ENCODE measurements at places on chromosomes 2 and 18.

- DNase-seq = no peak
Measured at GRCh38 chr2:161085149-161085548, 75.1 kb upstream of the TANK start.

GRCh38 chr2:177501186-177501585, 108.6 kb downstream of the AGPS start:
- DNase-seq = no peak

DNA sequence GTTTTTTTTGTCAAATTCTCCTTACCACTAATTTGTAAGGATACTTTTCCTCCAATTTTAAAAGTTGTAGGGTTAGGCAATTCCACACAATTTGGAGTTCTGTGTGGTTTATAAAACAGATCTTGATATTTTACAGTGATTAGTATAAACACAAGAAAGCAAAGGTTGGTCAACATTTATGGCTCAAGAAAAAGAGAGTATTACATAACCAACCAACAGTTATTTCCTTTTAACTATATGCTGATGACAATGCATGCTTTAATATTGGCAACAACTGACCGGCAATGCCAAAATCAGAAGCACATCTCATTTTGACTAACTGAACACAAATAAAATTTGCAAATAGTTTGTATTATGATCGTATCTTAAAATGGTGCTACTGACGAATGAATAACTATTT, 137.2 kb downstream of the CDH2 start:
- no peak for DNase-seq

- no peak for DNase-seq
Measured at GRCh38 chr2:204583773-204584172, 38.5 kb downstream of the PARD3B start.

DNA sequence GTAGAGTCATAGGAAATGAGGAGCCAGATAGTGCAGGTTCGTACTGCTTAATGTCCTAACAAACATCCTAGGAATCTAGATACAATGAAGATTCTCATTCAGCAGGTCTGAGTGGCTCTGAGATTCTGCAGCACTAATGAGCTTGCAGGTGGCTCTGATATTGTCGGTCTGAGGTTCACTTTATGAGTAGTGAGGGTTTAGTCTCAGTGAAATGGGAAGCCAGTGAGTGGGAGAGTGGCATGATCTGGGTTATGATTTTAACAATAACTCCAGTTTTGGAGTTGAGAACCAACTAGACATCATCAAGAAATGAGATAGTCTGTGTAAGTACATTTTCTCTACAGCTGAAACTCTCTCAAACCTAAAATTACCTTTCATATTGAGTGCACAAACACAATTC, 166.8 kb upstream of the SP5 start:
- no peak for DNase-seq

DNA sequence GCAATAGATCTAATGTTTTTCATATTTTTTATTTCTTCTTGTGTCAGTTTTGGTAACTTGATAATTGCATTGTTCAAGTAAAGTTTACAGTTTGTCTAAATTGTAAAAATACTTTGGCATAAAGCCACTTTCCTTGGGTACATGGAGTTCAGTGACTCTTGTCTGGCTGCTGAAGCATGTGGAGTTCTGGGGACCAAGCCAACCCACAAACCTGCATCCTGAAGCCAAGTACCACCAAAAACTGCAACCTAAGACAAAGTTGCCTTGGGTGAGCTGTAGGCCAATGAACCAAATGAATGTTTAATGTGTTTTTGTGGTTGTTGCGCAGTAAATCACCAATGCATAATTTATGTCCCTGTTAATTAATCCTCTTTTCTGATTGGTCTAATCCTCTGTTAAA, 872.6 kb downstream of the BCL11A start:
- no peak for DNase-seq

DNA sequence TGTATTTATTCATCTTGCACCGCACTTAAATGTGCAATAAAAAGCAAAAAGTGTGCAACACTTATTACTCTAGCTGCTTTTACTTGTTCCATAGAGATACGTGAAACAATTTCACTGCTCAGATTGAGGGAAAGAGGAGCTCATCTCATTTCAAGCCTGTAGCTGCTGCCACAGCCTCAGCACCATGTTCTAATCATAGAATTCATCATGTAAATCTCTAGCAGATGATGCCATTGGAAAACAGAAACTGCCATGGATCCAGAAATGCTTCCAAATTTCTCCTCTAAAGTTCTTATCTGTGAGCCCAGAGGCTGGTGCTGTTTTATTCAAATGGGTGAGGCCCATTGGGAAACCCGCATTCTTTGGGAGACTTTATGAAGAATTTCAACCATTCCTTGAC, 2.0 kb downstream of the CDC42EP3 start:
- DNase-seq = no peak

- DNase-seq = no peak
Measured at GRCh38 chr2:177243476-177243875, 21.1 kb downstream of the NFE2L2 start.

- no peak for DNase-seq
Measured at GRCh38 chr2:19979932-19980331, 10.0 kb downstream of the WDR35 start.

- no peak for DNase-seq
Measured at GRCh38 chr2:237205043-237205541, 119.4 kb downstream of the COPS8 start.

- no peak for DNase-seq
Measured at GRCh38 chr2:140747090-140747489, 1383.7 kb downstream of the LRP1B start.

DNA sequence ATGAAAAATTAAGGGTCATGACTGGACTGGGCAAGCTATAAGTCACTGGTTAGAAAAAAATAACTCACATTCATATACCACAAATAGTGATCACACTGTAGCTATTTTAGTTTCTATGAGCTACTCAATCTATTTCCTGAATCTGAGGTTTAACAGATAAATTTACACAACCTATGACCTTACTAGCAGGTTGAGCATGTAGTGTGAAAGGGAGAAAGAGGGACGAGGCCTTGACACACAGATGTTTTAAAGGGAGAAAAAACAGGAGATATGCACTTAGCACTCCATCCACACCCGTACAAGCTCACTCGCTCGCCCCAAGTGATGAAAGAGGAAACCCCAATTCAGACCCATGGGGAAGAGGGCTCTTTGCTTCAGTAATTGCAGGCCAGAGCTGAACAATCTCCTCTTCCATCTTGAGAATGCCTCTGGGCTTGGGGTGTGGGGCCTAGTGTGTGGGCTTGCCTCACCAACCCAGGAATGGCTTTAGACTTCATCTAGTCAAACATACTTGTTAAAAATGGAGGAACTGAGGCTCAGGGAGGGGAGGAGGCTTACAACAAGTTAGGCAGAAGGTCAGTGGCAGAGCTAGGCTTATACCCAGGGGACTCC, 10.7 kb downstream of the CYRIA start:
- DNase-seq = no peak

DNA sequence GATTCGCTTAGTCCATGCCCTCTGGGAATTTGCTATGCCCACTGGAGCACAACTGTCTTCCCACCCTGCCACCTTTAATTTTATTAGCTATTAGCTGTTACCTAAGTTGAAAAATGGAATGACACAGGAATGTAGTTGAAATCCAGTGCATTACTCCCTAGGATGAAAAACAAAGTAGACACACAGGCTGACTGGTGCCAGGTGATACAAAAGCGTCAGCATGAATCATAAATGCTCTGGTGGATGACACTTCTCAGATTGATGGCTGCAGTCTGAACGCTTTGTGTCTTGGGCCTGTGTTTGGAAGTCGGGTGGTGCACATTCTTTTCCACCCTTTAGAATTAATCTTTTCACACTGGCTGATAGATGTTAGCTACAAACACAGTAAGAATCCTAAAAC, 802.0 kb downstream of the DCC start:
- no peak for DNase-seq

GRCh38 chr2:102005989-102006885, 14.5 kb downstream of the IL1R2 start:
- DNase-seq = no peak

DNA sequence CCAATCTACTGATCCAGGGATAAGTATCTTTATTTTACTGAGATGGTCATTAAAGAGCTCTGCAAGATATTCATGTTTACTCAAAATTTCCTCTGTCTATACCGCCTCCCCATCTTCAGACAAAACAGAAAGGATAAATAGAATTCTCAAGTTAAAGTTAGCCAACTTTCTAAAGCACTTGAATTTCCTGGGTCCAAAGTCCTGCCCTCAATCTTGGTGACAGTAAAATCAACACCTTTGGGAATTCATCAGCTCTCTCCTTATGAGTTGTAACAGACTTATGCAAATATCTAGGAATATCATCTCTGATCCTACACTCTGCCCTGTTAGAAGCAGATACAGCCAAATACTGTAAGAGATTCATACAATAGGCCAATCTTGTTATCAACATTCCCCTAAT, 122.5 kb upstream of the HAAO start:
- no peak for DNase-seq

DNA sequence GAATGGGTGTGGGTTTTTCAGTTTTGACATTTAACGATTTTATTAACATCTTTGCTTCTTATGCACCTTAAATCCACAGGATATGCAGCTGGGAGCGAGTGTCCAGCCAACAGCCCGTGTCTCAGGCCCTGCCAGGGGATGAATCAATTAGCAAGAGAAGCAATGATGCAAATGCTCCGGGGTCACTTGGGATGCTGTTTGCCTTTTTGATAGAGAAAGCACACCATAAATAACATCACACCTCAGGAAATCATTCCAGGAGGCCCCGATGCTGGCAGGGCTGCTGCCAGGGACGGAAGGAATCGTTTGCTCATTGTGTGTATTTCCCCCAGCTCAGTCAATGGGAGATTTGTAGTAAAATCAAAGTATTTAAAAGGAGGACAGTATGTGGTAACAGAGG, 394.0 kb upstream of the HNRNPA3 start:
- no peak for DNase-seq

DNA sequence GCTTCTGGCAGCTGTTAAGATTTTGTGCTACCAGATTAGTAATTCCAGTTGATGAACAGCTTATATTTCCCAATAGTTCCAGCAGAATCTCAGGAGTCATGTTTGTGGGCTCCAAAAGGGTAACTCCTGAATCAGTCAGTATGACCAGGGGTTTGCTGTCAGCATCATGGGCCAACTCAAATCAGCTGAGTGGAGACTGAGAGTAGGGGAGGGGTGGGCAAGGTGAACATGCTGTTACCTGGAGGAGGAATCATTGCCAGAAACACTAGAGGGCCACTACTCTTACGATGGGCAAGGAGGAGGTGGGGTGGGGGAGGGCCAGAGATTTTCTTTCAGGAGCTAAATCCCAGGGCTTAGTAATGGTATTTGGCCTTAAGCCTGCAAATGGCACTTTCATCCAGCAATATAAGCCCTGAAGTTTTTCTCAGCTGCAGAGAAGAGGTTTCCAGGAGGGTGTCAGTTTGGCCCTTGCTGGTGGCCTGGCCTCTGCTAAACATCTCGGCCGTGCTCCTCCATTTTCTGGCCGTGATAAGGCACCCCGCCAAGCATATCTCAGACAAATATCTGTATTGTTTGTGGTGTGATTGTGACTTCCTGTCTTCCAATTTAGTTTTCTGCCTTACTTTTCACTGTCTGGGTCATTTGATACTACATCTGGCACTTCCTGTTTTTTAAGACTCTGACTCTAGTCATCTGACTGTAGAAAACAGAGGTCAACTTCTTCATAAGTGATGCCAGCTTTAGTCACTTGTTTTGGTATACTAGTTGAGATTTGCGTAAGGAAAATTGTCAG, 120.5 kb upstream of the CXCR4 start:
- DNase-seq = peak; percentile 8

GRCh38 chr2:110905217-110905616, 172.8 kb downstream of the ACOXL start:
- DNase-seq = no peak

GRCh38 chr2:70029814-70030409, 57.4 kb upstream of the PCBP1 start:
- no peak for DNase-seq

DNA sequence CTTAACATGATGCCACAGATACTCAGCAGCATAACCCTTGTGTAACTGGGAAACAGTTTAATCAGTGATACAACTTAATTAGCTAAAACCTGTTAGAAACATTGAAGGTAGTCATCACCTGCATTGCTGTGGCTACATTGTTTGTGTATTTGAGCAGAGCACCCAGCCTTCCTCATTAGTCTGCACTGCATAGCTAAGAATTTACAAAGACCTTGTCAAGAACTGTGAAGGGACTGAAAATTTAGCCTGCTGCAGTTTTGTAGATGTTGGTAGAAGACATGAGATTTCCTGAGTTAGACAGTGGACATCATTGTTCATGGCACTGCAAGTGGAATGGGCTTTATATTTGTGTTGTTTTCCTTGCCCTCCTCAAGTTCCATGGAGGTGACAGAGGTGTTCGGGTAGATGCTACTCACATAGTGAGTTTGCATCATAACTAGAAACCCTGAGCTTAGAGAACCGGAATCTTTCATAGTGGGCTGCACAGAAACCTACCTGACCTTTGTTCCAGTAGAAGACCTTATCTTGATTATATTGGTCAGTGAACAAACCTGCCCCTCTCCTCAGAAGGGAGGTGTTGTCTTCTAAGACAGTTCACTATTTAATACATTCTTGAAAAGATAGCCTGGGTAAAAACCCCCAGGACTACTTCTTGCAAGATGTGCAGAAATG, 12.5 kb downstream of the VAPA start:
- no peak for DNase-seq

DNA sequence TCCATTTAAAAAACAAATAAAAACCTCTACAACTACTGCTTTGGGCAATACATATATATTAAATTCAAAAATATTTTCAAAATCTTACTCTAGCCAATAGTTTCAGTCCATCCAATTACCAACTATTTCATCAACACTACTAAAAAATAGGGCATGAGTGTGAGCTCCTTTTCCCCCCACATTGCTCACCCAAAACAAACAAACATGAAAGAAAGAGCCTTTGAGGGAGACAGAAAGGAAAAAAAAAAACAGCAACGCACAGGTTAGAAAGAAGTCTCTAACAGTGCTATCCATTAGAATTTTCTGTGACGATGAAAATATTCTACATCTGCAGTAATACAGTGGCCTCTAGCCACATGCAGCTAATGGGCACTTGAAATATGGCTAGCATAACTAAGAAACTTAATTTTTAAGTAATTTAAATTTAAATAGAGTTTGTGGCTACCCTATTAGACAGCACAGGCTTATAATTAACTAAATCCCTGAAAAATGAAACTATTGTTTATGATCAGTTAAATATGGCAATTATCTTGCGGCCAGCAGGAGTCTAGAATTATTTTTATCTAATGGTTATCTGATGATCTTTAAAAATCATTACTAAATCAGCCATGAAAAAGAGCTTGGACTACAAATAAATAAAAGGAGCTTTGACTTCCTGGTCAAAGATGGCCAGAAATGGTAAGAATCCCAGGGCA, 59.2 kb downstream of the RBMS1 start:
- no peak for DNase-seq

Measured in Panc1 (cell line).